ENCODE measurements at places on chromosomes 12 and 14.

GRCh38 chr12:100675432-100675831 is 101.9 kb downstream of the GAS2L3 start:
- DNase-seq = no peak

DNA sequence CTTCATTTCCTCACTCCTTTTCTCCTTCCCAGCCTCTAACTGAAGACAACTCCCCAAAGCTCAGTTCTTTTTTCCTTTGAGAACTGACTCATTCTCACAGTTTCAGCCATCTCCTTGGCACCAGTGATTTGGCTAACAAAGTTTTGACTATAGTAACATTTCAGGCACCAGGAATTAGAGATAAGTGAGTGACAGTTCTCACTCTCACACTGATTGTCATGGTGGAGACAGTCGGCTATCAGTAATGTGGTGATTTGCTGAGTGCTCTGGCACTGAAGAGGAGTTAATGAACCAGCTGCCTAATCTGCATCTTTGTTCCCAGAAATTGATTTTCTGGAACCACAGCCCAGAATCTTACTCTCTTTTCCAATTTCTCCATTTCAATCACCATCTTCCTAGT is 29.5 kb downstream of the HELB start:
- DNase-seq = no peak

DNA sequence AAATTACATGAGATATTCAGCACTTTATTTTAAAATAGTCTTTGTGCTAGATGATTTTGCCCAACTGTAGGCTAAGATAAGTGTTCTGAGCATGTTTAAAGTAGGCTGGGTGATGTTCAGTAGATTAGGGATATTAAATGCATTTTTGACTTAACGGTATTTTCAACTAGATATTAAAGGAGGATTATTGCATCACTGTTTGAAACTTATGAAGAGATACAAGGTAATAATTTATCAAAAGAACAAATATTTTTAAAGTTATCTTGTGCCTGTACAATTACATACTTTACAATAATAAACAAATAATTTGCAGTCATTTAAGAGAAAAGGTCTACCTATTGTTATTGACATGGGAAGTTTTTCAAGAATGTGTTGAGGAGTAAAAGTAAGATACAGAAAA is 368.6 kb upstream of the DCN start:
- no peak for DNase-seq

GRCh38 chr14:99327050-99327449 is 55.1 kb upstream of the BCL11B start:
- no peak for DNase-seq

GRCh38 chr14:99684410-99684934 is 374 bp downstream of the CYP46A1 start:
- no peak for DNase-seq

- peak; percentile 62 for DNase-seq
These were observed 83.0 kb downstream of the LLPH start for GRCh38 chr12:66047411-66048021.

DNA sequence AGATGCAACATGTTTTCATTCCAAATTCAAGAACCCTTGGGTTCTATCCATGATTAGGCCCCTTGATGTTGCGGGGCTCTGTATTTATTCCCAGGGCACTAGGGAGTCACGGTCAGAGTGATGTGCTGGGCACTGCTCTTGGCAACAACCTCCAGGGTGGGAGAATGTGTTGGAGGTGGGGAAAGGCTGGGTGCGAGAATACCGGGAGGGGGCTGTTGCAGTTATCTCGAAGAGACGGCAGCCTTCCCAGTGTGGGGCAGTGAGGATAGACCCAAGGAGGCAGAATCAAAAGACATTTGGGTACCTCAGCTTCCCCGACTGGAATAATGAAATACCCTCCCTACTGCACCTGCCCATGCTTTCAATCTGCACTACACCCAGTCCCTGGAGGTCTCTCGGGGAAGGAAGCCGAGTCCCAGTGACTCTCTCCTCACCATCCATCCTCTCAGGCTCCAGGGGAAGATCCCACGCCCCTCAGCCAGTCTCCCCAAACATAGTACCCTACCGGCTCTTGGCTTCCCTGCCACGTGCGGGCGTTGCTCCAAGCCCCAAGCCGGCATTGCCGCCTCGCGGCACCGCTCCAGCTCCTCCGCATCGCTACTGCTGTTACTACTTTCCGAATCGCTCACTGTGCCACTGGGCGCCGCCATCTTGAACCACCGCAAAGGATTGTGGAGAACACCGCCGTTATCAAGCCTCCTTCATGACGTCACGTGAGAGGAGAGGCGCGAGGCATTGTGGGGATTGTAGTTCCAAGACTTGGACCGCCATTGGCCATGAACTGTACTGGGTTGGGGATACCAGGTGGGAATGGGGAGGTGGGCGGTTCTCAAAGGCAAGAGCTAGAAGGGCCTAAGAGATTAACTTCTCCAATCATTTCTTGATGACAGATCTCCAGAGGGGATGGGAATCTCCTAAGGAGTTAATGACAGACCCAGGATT is at the start of gene C12orf43:
TSS of gene C12orf43 (minus strand) at position 663 of the 942 bp plus-strand sequence. CDS start at position 650, 13 bp downstream.
- peak; percentile 92 for DNase-seq

GRCh38 chr12:102609996-102610395 is 129.6 kb upstream of the IGF1 start:
- DNase-seq = no peak

DNA sequence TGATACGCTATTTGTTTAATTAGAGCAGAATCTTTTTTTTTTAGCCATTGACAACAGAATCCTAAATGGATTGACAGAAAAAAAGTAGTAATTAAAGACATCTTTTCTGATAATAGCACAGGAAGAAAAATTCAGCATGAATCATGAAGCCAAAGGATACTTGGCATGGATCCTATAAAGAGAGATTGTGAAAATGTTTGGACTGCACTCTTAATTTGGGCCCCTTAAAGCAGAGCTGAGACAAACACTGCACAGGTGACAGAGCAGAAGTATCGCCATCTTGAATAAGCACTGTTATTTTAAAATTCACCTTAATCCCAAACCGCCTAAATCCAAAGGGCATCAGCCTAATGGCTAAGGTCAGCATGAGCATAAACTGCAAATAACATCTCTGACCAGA is 48.8 kb upstream of the SEL1L start:
- DNase-seq = no peak

DNA sequence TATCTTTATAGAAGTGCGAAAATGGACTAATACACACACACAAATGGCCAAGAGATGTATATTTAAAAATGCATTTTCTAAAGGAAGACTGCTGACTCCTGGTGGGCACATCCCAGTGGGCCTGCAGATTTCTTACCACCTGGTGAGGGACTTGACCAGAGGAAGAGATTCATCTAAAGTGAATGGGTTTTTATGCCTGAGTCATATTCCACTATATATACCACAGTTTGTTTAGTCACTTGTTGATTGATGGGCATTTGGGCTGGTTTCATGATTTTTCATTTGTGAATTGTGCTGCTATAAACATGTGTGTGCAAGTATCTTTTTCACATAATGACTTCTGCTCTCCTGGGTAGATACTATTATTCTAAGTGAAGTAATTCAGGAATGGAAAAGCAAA is 277.3 kb downstream of the SLC16A7 start:
- no peak for DNase-seq

DNA sequence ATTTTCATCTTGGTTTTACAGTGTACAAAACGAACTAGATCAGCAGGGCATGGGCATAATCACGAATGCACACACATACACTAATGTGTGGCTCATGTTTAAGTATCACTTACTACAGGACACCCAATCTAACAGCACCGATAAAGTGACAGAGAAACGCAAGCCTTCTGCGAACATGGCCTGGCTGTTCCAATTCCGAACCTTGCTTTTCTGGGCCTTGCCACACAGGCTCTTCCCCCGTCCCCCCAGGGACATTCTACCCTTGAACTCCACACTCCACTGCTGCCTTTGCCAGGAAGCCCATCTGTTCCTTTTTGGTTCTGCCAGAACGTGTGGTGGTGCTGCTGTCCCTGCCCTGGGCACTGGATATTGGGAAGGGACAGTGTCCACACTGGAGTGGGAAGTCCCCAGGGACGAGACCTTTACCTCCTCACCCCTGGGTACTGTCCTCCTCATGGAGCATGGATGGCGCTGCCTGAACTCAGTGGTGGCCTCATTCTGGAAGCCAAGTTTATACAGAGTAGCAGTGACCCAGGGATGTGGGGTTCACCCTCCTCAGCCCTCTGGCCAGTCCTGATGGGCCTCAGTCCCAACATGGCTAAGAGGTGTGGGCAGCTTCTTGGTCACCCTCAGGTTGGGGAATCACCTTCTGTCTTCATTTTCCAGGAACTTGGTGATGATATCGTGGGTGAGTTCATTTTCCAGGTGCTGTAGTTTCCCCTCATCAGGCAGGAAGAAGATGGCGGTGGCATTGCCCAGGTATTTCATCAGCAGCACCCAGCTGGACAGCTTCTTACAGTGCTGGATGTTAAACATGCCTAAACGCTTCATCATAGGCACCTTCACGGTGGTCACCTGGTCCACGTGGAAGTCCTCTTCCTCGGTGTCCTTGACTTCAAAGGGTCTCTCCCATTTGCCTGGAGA is 7.9 kb downstream of the SERPINA1 start:
- no peak for DNase-seq

DNA sequence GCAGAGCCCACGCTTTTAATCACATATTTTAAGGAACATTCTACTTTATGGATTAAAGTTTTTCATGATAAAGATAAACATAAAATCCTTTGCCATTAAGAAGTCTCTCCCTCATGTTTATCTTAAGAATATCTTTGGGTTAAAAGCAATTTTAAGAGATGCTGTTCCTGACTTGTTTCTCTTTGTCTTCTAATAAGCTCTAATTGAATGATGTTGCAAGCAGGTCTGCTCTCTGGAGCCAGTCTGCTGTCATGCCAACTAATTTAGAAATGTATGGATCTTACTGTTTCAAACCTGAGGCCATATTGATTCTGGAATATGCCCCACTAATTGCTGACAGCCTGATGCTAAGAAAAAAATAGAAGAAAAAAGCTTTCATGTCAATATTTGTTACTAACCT is 173.6 kb downstream of the TTC8 start:
- DNase-seq = no peak

DNA sequence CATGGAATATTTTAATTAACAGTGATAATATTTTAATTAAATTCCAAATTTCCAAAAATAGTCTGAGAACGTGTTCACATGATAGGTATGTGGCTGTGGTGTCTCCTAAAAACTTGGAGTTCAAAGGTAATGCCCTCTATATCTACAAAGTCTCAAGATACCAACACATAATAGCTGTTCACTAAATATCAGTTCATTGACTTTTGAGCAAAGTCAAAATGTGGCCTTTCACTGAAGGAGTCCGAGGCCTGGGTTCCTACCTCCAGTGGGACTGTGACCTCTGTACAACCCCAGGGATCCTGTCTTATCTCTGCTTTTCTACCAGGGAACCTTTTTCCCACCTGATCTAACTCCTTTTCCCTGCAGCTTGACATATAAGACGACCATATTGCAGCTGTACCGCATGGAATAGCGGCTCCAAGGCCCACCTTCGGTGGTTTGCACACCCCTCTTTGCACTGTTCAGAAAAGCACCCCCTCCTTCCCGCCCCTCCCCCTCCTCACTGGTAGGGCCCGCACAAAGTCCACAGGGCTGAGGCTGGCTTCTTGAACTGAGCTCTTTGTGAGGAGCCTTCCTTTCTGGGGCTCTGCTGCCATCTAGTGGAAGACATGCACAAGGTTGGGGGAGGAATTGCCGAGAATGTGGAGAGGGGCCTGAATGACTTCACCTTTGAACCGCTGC is 3.1 kb downstream of the CCND2 start:
- DNase-seq = peak; percentile 82

DNA sequence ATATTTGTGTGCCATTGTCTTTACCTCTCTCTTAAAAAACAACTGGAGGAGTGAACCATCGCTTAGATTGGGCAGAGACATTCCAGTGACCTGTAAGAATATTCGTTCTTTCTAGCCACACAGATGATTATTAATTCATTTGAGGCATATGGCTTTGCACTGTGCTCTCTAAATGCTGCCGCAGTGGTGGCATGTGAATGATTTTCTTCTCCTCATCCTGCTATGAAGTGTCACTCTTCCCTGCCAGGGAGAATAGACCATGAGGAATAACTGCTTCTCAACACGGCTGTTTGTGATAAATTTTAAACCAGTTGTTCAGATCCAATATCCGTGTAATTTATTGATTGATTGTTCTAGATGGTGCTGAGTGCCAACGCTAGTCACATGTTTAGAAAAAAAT is 225.3 kb downstream of the CNTN1 start:
- no peak for DNase-seq

GRCh38 chr12:94222351-94223084 is 74.1 kb downstream of the PLXNC1 start:
- DNase-seq = no peak

GRCh38 chr12:30908722-30909348 is 17.7 kb upstream of the TSPAN11 start:
- DNase-seq = no peak

DNA sequence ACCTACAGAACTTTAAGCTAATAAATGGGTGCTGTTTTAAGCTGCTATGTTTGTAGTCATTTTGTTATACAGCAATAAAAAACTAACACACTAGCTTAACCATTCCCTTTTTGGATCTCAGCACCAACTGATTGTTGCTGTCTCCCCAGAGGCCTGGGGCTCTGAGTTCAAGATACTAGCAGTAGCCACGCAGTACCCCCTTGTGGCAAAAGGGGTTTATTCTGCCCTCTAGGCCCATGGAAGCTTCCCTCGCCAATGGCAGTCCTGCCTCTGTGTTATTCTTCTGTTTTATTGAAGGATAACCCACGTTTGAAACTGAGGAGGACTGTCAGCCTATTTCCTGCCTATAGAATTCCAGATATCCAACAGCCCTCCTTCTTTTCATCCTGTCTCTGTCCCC is 455.3 kb upstream of the ATP2B1 start:
- no peak for DNase-seq

DNA sequence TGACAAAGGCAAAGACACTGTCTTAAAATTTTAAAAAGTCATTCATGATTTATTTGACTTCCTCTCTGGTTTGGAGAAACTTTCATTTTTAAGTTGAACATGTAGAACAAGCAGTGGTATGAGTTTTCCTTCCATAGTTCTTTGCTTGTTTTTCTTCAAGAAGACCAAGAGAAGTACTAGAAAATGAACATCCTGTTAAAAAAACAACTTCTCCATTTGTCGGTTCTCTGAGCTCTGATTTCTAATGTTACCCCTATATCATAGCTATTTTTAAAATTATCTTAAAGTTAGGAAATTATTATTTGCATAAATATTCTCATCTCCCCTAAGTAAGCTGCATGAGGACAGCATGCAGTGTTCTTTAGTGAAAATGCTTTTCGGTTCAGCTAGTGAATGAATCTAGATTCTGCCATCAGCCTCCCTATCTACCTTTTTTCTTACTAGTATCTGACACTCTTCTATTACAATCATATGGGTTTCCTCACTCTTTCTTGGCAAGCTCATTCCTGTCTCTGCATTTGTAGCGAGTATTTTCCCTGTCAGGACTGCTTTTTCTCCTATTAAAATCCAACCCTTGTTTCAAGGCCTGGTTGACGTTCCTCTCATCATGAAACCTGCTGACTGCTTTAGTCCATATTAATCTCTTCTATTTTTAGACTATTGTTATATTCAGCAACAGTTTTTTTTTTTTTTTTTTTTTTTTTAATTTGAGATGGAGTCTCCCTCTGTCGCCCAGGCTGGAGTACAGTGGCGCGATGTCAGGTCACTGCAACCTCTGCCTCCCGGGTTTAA is 15.8 kb downstream of the DIP2B start:
- peak; percentile 54 for DNase-seq

Data from inflammatory macrophage (primary cell).